ELR (cell line): ENCODE measurements at places on chromosomes 5 and 9.

DNA sequence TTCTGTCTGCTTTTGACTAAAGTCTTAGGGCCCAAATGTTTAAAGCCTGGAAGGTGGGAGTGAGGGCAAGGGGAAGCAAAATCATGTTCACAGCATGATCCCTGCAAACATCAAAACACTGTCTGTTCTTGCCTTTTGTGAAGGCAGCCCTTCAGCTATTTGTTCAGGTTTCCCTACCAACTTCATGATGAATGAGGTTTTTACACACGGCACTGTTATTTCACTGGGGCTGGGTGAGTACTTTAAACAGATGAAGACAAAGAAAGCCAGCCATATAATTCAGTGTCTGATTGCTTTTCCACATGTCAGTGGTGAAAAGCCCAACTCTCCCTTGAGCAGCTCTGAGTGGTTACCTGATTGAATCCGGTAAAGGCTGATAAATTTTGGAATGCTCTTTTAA is 224.7 kb upstream of the GRAMD2B start:
- DNase-seq: no peak

- no peak for DNase-seq
Observed at GRCh38 chr5:113024076-113024697, 47.6 kb downstream of the DCP2 start.

- peak; percentile 56 for DNase-seq
Observed at GRCh38 chr9:114988962-114989599, 58.7 kb upstream of the TNFSF8 start.

DNA sequence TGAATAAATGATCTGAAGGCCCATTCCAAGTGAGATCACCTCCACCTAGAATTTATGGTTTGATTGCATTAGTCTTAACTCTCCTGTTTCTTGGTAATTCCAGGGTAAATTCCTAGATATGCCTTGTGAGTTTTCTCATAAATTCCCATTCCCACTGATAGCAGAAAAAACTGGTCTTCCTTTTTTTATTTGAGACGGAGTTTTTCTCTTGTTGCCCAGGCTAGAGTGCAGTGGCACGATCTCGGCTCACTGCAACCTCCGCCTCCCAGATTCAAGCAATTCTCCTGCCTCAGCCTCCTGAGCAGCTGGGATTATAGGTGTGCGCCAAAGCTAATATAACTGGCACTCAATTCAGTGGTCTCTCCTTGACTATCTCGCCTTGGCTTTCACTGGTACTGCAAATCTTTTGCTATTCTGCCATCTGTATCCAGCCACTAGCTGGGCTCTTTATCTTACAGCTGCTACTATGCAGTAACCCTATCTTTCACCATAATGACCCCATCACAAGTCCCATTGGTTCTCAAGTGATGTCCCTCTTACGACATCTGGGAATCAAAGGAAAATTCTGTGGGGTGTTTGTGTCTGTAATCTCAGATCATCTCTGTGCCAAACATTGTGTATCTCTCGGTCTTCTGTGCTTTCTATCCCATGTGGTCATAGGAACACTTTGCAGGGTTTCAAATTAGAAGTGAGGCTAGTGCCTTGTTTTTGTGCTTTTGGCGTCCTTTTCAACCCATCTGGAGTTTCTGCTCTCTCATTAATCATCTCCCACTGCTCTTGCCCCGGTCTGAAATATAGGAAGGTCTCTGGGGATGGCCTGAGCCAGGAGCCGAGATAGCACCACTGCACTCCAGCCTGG is 14.4 kb downstream of the HNRNPK start:
- DNase-seq: peak; percentile 43

- no peak for DNase-seq
Observed at GRCh38 chr9:118455259-118455658, 751.1 kb downstream of the TLR4 start.

DNA sequence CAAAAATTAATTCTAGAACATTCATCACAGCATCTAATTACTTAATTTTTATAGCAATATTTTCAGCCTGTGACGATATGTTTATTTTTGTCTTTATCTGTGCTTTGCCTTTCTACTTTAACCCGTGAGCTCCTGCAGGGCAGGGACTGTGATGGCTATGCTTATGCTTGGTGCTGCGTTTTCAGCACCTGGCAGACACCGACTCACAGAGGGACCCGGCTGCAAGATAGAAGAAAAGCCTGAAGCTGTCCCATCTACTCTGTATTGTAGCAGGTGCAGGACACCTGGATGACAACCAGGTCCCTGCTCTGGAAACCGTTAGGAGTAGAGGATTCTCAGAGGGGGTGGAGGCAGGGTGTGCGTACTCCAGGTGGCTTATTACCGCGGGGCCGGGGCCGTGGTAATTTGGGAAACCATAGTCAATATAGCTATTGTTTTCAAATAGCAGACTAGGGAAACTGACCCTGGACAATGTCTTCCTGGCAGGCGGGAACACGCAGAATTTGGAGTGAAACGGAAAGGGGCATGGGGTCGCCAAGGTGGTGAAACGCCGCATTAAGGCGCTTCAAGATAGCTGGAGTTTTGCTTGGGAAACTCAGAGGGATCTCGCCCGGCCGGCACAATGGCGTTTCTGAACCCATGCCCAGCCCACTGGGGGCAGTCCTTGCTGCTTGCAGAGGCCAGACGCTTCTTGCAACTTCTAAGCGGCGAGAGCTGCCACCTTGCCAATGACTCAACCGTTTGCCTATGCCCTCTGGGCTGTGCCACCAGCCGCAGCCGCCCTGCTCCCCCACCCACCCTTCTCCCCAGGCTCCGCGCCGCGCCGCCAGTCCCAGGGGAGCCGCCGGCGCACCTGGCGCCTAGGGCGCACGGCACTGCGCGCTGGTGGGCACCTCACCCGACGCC is 140.1 kb upstream of the PALM2AKAP2 start:
- peak; percentile 23 for DNase-seq

DNA sequence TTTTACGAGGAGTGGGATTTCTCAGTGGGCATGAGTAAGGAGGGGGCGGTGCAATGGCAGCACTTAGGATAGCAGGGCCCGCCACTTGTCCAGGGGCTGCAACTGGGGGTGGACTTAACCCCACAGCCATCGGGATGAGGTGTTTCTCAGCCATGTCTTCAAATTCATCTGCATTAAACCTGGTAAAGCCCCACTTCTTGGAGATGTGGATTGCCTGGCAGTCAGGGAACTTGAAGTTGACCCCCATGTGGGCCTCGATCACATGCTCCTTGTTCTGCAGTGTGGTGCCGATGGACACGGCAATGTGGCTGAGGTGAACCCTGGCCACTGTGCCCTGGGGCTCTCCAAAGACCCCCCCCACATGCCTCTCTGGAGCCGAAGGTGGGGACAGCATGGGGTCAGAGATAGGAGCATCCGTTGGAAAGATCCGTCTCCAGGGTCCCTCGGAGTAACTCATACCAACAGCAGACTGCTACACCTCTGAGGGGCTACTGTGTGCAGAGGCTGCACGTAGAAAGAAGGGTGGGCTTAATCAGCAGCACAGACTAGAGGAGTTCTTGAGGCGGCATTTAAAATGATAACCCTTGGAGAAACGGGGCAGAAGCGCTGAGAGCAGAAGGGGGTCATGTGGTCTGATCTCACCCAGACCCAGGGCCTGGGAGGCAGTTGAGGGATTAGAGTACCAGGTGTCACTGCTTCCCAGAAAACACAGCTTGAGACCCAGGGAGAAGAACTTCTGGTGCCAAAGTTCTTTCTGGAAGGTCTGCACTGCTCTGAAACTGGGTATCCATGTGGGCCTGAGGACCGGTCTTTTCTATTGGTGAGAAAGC is 141.4 kb downstream of the MTX3 start:
- DNase-seq: no peak

GRCh38 chr9:134902936-134903335 is 14.8 kb downstream of the FCN1 start:
- no peak for DNase-seq

- DNase-seq: peak; percentile 80
Observed at GRCh38 chr5:9545992-9546851, at the start of gene SEMA5A. Gene SEMA5A, minus strand, starts transcription at chr5:9546075. Its CDS starts 166,129 bp downstream, at chr5:9379946.

DNA sequence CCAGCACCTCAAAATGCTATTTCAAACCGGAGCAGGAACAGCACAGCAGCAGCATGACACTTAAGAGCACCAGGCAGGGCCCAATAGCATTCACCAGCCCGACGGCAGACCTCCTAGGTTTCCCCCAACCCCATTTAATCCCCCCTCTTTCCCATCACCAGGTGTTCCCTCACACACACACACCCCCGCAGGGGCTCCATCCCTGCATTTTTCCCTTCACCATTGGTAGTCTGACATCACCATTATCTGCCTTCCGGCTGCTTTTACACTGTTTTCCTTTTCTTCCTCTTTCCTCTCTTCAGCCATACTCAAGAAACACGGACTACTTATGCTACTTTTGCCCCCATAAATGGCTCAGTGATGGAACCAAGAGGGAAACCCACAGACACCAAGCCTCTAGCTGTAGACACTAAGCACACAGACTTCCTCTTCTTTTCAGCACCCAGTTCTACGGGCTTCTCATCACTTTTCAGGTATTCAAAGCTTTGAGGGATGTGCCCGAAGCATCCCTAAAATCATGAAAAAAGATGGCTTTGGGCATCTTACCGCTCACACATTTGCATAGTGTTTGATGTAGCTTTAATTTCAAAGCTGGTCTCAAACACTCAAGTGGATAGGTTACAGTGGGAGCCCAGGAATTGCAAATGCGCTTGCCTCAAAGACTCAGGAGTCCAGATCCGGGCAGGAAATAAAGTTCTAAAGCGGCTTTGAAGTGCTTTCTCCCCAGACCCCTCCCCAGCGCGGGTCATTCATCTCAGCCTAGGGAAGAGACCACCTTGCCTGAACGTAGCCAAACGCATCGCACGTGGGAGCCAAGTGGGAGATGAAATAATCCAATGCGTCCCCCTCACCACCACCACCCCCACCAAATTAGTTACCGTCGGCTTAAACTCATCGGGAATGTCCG is 141.5 kb downstream of the TSSK1B start:
- peak; percentile 4 for DNase-seq

DNA sequence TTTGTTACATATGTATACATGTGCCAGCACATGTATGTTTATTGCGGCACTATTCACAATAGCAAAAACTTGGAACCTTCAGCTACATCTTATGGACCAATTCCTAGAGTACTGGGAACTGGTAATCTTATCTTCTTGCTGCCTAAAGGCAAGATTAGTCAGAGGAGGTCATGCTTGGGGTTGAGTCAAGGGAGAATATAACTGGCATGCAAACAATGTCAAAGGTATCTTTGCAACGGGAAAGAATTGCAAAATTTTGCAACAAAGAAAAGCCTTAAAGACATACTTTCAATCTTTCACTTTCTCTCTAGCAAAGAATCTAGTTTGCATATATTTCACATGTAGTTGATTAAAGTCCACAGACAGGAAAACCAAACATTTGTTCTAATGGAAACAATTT is 145.2 kb downstream of the EDIL3 start:
- DNase-seq: peak; percentile 68

- DNase-seq: no peak
Observed at GRCh38 chr9:68898781-68899439, 115.0 kb downstream of the PRKACG start.

DNA sequence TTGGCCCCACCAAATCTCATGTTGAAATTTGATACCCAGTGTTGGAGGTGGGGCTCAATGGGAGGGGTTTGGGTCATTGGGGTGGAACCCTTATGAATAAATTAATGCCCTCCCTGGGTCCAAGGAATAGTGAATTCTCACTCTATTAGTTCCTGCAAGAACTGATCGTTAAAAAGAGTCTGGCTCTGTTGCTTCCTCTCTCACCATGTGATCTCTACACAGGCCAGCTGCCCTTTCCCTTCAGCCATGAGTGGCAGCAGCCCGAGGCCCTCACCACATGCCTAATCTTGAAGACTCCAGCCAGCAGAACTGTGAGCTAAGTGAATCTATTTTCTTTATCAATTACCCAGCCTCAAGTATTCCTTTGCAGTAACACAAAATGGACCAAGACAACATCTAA is 106.0 kb downstream of the CAAP1 start:
- no peak for DNase-seq

DNA sequence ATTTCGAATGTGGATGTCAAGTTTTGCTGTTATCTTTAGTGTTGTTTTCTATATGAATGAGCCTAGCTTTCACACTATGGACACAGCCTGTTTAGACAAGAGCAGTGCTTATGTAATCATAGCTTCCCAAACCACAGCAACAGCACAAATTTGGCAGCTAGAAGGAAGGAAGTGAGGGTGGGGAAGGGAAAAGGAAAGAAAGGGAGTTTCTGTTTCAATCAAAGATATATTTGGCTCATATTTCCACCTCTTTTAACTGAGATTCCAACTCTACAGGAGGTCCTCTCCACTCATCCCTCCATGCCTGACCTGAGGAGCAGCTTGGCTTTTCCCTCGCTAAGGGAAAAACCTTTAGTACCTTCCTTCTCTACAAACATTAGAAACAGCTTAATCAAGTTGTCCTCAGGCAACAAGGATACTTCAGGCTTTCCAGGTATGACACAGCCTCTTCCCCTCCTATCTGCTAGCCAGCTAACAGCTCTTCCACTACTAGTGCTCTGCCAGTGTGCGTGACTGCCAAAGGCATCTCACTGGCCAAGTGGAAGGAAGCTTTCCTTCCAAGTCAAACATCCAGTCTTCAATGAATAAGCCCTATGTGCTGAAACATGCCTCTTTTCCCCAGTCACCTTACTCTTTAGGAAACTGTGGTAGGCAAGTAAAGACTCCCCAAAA is 268.6 kb upstream of the PTGER4 start:
- DNase-seq: peak; percentile 53

DNA sequence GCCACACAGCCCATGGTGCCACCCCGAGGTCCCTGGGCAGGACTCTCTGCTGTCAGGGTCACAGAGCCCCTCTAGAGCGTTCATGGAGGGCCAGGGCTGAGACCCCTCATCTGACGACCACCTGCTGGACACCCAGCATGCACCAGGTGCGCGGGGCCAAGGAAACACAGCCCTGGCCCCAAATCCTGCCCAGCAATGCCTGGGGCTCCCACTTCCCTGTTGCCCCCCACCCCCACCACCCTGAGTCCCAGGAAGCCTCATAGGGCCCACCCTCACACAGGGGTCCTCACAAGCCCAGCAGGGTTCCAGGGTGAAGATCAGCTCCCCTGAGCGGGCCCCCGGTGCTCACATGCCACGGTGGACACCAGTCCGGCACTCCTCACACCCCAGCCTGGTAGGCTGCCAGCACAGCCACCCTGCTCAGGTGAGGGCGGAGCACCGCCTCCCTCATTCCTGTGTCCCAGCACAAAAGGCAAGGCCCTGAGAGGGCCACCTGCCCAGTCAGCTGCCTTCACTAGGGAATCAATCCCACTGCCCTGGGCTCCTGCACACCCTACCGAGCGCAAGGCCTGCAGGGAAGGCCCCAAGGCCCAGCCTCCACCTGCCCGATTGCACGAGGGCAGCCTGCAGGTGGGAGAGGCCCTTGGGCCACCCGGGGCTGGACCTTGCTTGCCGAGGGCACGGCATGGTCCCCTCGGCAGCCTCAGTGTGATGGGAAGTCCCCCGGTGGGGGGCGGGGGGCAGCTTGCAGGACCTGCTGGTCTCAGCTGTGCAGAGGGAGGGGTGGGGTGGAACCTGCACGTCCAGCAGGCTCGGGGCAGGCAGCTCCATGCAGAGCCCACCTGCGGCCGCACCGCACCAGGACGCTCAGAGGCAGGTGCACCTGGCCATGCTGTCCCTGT is 56.4 kb upstream of the UBAC1 start:
- DNase-seq: no peak

- DNase-seq: peak; percentile 44
Observed at GRCh38 chr9:83327323-83327722, 210.9 kb downstream of the FRMD3 start.

- DNase-seq: no peak
Observed at GRCh38 chr9:87181670-87182069, 234.4 kb upstream of the GAS1 start.
